Fibroblast of skin of abdomen (primary cell): ENCODE measurements at places on chromosomes 2 and 18.

DNA sequence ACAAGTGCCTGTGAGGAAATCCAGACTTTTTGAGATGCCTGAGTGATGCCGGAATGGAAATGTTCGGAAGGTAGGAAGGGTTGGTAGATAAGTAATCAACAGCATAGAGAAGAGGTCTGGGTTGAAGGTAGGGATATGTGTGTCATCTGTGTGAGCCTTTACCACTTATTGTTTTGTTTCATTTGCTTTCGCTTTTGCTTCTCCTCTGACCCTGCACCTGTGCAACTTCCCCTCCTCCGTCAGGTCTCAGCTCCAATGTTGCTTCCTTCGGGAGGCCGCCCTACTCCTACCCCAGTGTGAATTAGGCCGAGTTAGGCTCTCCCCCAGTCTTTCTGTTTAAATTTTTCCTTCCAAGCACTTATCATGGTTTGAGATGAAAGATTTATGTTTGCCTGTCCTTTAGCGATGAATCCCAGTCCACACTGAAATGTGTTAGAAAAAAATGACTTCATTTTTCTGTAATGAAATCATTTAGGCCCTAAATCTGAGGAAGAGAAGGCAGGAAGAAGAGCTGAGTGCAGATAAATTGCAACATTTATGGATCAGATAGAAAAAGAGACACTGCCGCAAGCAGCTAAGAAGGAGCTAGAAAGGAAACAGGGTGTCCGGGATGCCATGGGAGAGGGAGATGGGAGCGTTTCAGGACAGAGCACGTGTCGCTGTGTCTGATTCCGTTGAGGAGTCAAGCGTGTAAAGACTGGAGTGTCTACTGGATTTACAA is 139.6 kb upstream of the PELI1 start:
- DNase-seq: peak; percentile 80

- peak; percentile 57 for DNase-seq
Observed at GRCh38 chr2:191789796-191790195, 57.1 kb downstream of the CAVIN2 start.

GRCh38 chr18:34857320-34857719 is 147.2 kb downstream of the DTNA start:
- DNase-seq: no peak

- peak; percentile 36 for DNase-seq
Observed at GRCh38 chr2:57943315-57943714, 103.3 kb upstream of the VRK2 start.

DNA sequence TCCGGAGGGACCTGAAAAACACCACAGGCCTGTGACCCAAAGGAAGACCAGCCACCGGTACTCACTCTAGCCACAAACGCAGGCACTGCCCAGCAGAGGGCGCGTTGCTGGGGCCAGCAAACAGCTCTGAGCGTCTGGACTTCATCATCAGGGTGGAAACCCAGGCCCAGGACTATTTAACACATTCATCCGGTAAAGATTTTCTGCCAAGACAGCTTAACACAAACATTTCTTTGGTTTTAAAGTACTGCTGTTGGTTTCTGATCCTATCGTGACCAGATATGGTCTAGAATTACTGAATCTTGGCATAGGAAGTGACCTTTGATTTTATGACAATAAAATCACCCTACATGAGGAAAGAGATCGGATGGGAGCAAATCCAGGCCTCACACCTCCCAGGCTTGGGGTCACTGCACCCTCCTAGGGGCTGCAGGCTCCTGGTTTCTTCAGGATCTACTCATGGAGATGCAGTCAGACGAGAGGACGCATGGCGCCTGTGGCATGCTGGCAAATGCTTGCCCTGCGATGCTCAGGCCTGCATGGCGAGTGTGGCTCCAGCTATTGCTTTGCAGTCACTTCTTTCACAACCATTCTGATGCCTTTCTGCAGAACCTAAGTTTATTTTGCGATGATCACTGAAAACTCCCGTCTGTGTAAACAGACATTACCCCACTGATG is 130.4 kb downstream of the COL4A4 start:
- peak; percentile 39 for DNase-seq

DNA sequence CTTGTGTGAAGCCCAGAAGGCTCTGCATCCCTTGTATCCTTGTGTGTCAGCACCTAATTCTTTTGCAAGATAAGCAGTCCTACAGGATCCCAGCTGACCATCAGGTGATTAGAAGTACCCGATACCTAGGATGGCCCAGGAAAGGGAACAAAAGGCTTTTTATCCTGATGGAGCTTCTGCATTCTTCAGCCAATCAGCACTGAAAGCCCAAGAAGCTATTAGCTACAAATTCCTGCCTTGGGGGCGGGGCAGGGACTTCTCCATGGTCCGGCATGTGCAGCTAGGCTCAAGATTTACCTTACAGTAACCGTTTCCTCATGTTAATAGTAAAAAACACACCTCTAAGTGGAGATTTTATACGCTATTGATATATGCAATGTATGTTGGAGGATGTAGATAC is 264.6 kb upstream of the THUMPD2 start:
- no peak for DNase-seq

GRCh38 chr2:68901199-68901514 is 30.0 kb upstream of the BMP10 start:
- DNase-seq: no peak
